Ascending aorta (tissue), 2 donors: ENCODE measurements at places on chromosomes 3 and 15.

- no peak overlapping the region for H3K4me3 ChIP-seq
- H3K36me3 ChIP-seq: no peaks in the 10 kb centered on the region
Measured at GRCh38 chr3:195129644-195130492, 141.1 kb downstream of the XXYLT1 start.

GRCh38 chr15:69576948-69577351 lies 124.3 kb downstream of the RPLP1 start:
- no peaks in the 10 kb centered on the region for H3K27me3 ChIP-seq
- no peak overlapping the region for H3K27ac ChIP-seq
- H3K4me3 ChIP-seq: no peak overlapping the region
- peaks cover 5% of the 10 kb centered on the region for H3K4me1 ChIP-seq
- no peak for DNase-seq

DNA sequence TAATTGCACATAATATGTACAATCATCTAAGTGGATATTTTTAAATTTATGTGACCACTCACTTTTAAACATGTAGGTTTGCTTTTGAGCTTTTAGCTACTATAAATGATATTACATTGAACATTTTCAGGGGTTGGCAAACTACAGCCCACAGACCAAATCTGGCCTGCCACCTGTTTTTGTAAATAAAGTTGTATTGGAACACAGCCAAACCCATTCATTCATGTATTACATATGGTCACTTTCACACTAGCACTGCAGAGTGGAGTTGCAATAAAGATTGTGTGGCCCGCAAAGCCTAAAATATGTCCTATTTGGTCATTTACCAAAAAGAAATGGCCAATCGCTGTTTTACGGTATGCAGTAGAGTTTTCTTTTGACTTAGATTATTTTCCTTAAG lies 21.2 kb downstream of the CMTM7 start:
- DNase-seq: no peak
- no peak overlapping the region for H3K27ac ChIP-seq
- H3K4me1 ChIP-seq: no peaks in the 10 kb centered on the region
- H3K4me3 ChIP-seq: no peak overlapping the region
- no peaks in the 10 kb centered on the region for H3K36me3 ChIP-seq
- no peaks in the 10 kb centered on the region for H3K27me3 ChIP-seq

- H3K27ac ChIP-seq: no peak overlapping the region
- DNase-seq: no peak
- H3K27me3 ChIP-seq: no peaks in the 10 kb centered on the region
- H3K4me1 ChIP-seq: peaks cover 4% of the 10 kb centered on the region
- no peak overlapping the region for H3K4me3 ChIP-seq
Measured at GRCh38 chr3:132545471-132545870, 51.6 kb upstream of the ACKR4 start.

DNA sequence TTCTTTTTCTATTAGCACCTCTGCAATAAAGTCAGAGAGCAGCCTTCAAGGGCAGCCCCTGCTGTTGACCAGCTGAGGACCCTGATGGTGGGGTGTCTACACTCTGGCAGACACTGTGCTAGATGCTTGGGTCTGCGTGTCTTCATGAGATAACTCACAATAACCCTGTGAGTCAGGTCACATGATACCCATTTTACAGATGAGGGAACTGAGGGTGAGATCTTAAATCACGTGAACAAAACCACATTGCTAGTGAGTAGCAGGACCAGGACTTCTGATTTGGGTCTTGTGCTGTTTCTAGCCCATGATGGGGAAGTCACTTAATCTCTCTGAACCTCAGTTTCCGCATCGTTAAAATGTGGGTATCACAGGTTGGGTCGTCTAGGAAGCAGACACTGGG lies 118.5 kb upstream of the LIPC start:
- no peaks in the 10 kb centered on the region for H3K27me3 ChIP-seq
- DNase-seq: no peak

DNA sequence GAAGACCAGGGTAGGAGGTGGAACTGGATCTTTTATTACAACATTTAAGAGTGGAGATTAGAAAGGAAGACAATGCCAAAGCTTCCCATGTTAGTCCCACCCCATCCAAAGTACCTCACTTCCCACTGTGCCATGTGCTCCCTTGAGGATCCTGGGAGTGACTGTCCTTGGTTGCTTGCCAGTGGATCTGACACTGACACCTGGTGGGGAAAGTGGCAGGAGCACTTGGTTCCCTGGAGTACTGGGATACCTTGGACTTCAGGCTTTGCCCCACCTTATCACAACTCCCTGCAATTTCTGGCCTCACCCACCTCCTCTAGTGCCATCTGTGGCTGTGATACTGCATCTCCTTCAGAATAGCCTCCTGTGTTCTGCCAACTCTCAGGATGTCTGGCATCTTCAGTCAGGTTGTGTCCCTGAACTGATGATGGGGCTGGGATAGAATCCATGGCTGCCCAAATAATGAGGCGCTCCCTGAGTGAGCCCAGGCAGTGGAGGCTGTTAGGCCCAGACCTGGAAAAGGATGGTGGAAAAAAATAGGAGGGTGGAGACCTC lies 1.3 kb downstream of the ELL3 start:
- H3K4me3 ChIP-seq: peak overlapping the region; percentile 73
- peaks cover 11% of the 10 kb centered on the region for H3K4me1 ChIP-seq
- peak overlapping the region; percentile 92 for H3K27ac ChIP-seq
- H3K27me3 ChIP-seq: no peaks in the 10 kb centered on the region

GRCh38 chr3:48970586-48970985 lies 19.5 kb upstream of the P4HTM start:
- no peaks in the 10 kb centered on the region for H3K27me3 ChIP-seq
- H3K4me1 ChIP-seq: no peaks in the 10 kb centered on the region
- H3K27ac ChIP-seq: no peak overlapping the region
- H3K4me3 ChIP-seq: no peak overlapping the region
